ENCODE measurements at places on chromosomes 5 and 9.

- DNase-seq, result no peak
Measured at GRCh38 chr5:133844836-133845235, 123.6 kb downstream of the C5orf15 start.

DNA sequence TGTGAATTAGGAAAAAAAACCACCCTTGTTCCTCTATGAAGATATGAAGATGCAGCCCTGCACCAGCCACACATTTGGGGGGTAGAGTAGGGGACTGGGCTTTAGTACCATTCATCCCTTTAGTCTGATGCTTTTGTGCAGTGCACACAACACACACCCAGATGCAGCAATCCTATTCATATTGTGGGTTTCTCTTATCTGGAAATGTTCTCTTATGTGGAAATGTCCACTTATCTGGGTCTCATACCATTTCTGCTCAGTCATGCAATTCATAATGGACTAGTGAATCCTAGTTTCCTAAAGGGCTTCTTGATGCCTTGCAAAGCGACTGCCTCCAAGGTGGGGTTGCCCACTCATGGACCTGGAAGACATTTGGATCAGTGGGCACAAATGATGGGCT, 47.8 kb downstream of the C9orf152 start:
- DNase-seq, result no peak

DNA sequence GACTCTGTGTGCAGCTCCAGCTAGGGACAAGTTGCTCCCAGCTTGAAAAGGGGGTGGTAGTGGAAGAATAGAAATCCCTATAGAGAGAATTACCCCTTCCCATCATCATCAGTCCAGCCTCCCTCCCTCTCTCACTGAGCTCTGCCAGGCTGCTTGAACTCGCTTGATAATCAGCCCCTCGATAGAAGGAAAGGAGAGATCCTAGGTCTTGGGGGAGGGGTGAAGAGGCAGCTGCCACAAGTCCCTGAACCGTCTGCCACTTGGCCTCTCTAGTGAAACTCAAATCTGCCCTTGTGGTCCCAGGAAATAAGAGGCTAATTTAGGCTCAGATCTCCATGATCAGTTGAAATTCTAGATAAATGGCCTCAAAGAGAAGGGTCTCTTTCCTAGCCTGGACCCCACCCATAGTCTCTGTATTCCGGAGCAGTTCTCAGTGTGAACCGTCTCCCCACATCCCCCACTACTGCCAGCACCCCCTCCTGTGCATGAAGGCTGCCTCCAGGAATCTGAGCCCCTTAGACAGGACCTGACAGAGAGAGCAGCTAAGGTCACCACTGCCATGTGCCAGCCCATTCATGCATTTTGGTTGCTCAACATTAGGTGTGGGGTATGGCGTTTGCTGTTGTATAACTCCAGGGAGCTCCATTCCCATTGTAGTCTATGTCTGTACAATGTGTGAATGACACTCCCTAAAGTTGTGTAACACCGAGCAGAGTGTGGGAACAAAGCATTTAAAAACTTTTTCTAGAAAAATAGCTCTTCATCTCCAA, 5.5 kb downstream of the DNAJB5 start:
- no peak for DNase-seq

DNA sequence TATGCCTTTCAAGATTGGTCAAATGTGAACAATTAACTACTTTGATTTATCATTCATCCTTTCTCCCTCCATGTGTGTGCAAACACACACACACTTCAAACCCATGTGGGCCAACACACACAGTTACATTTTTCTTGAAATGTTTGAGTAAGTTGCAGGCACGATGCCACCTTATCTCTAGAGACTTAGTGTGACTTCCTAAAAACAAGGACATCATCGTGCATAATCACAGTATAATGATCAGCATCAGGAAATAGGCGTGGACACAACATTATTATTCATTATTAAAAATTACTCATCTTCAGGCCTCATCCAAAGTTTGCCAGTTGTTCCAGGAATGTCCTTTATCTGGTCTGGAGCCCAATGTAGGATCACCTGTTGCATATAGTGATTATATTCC, 209.5 kb downstream of the GNA14 start:
- DNase-seq, result no peak

DNA sequence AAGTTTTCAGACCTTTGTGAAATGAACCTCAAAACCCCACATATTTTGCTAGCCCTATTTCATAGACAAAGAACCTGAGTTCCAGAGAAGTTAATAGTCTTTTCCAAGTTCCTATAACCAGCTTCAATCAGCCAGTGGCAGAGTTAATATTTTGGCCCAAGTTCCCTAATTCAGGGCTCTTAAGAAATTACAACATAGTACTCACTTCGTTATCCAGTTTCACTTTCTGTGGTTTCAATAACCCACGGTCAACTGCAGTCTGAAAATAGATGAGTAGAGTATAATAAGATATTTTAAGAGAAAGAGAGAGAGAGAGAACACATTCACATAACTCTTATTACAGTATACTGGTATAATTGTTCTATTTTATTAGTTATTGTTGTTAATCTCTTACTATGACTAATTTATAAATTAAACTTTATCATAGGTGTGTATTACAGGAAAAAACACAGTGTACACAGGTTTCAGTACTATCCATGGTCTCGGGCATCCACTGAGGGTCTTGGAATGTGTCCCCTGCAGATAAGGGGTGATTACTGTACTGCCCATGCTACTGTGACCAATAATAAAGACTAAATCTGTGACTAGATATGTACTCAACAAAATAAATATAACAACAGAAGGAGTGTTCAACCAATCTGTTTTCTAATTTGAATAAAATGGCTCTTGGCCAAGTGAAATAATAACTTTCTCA, 9.3 kb upstream of the MYOT start:
- no peak for DNase-seq

- DNase-seq, result no peak
Measured at GRCh38 chr5:67095346-67096171, 101.0 kb downstream of the CD180 start.

- no peak for DNase-seq
Measured at GRCh38 chr5:143436871-143437270, 33.4 kb upstream of the NR3C1 start.

DNA sequence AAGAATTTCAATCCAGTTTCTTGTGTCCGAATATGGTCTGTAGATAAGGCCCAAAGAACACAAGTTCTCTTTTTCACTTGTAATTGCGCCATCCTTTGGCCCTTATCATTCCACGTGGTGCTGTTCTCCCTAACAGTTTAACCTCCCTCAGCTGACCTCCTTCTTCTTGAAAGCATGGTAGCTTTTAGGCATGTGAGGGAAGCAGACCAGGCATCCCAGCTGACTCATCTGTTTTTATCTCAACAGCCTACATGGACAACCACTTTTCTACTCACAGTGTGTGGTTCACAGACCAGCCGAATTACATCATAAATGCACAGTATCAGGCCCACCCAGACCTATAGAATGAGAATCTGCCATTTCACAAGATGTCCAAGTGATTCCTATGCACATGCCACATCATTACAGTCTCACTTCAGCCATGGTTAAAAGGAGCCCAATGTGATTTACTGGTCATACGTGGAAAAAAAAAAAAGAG, 26.9 kb upstream of the PLIN2 start:
- DNase-seq, result peak; percentile 65

DNA sequence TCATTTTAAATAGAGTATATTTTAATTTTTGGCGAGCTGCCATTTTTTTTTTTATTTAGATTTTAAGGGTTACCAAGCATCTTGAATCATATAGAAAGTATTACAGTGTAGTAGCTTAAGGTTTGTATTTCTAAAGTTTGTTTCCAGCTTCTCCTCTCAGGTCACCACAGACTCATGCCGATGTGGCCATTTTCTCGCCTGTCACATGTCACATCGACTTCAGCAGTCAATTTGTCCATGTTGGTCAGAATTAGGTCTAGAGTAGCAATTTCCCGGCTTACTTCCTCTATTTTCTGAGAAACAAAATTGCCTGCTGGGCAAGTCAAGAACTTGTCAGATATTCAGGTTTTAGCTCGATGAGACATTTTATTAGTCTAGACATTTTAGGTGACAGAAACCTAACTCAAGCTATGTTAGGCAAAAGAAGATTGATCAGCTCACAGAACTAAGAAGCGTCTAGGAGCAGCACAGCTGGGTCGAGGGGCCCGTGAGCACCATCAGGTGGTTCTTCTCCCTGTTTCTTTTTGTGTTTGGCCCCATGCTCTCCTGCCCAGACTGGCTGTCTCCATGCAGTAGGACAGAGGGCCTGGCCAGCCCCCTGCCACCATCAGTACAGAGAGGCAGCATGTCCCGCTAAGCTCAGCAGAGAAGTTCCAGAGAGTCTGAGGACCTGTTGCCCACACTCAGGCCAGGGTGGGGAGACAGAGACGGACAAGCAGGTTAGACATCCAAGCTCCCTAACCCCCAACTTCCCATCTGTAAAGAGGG, 48.4 kb upstream of the AFAP1L1 start:
- no peak for DNase-seq

DNA sequence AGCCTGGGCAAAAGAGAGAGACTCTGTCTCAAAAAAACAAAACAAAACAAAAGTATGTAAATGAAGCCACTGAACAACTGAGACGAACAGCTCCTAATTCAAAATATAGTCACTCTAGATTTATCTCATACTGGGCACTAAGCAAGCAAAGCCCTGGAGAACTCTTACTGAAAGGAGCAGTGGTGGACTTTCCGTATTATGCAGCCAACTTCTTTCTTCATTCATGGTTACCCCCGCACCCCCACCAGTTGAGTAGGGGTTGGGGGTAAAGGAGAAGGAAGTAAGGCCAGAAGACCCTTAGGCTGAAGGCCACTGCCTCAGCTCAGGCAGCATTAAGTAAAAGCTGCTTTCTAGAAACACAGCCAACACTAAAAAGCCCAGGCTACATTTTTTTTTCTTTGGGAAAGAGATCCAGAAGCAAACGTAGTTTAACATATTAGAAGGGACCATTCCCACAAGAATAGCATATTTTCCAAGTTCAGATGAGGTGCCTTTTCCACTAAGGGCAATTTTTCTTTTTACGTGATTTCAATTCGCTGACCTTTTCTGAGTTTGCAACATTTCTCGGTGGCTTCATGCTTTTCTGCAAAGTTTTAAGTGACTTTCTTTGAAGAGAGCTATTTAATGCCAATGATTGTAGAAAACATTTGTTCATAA, 55.3 kb downstream of the MAPKAP1 start:
- no peak for DNase-seq

DNA sequence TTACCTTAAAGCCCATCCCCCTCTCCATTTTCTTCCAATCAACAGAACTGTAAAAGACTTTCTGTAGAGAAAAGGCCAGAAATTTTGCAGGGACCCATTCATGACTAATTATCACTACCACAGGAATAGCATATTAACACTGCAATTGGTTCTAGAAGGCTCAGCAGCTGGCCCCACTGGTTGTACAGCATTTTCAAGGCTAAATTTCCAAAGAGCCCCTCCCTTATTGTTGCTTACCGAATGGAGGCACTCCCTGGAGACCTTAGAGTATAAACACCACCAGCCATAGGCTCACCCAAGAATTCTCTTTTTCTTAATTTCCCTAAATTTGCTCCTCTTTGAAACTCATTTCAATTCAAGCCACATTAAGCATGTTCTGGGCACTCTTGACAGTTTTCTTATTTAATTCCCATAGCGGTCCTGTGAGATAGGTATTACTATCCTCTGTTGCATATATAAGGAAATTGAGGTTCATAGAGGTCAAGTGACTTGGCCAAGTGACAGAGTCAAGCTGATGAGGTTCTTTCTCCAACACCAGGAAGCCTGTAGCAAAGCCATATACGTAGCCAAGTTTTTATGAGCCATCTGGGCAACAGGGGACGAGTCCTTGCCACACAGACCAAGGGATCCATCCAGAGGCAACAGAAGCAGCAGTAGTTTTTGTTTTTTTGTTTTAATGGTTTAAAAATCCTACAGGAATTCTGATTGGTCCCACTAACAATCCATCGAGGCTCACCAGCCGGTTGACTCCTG, 83.9 kb upstream of the NR5A1 start:
- DNase-seq, result no peak

Measured in fibroblast of skin of scalp (primary cell).